ENCODE measurements at places on chromosomes 5 and 9.
A peak's percentile ranks its signal among the peaks of the same experiment; 100 is the strongest.

DNA sequence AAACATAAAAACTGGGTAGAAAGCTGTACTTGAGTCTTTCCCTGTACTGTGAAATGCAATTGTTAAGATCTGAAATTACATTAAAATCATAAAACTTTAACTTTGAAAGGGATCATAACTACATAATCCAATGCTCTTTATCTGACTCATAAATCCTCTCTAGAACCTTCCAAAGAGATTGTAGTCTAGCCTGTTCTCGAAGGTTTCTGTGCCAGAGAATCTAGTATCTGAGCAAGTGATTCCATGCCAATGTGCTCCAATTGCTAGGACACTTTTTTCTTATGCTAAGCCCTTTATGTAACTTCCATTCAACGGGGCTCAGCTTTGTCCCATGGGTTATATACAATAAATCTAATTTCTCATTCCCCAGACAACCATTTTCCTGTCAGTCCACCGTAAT is 21.1 kb downstream of the DDX31 start:
- no peak for DNase-seq

DNA sequence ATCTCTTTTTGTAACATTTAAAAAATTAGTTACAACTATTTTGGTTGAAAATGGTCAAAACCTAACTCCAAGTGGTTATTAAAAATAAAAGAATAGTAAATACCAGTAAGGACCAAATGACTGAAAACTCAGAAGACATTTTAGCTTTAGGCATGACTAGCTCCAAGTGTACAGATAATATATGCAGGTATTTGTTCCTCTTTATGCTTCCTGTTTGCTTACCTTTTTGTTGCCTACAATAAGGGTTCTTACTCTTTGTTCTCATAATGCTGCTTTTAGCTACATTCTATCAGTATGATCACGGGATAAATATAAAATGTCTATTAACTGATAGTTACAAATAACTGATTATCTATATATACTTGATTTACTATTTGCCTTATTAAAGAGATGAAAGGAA is 259.6 kb downstream of the CDH12 start:
- no peak for DNase-seq

GRCh38 chr9:89731262-89732182 is 126.7 kb downstream of the GADD45G start:
- DNase-seq: no peak

DNA sequence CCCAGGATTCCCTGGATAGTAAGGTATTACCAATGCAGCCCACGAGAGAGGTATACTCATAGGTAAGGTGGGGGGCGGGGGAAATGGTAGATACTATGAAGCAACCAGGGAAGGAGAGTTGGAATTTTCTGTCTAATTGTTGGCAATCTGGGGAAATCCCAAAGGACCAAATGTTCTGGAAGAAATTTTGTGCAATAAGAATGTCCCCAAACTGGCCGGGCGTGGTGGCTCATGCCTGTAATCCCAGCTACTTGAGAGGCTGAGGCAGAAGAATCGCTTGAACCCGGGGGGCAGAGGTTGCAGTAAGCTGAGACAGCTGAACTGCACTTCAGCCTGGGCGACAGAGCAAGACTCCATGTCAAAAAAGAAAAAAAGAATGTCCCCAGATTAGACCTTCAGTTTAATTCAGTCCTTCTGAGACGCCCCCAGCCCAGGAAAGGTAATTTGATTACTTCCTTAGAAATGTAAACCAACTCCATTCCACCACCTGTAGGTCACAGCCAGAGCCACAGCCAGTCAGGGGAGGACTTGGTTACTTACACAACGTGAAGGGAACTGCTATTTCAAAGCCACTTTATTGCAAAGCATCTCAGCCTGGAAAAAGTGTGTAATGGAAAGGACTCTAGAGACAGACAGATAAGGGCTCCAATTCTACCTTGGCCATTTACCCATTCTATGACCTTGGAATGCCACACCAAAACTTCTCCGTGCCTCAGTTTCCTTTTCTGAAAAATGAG is 50.0 kb upstream of the KLF4 start:
- DNase-seq: no peak

- DNase-seq: no peak
These were observed 1.1 kb upstream of the FOXB2 start for GRCh38 chr9:77018058-77018968.

GRCh38 chr5:131258733-131259132 is 5.1 kb upstream of the CDC42SE2 start:
- DNase-seq: no peak

DNA sequence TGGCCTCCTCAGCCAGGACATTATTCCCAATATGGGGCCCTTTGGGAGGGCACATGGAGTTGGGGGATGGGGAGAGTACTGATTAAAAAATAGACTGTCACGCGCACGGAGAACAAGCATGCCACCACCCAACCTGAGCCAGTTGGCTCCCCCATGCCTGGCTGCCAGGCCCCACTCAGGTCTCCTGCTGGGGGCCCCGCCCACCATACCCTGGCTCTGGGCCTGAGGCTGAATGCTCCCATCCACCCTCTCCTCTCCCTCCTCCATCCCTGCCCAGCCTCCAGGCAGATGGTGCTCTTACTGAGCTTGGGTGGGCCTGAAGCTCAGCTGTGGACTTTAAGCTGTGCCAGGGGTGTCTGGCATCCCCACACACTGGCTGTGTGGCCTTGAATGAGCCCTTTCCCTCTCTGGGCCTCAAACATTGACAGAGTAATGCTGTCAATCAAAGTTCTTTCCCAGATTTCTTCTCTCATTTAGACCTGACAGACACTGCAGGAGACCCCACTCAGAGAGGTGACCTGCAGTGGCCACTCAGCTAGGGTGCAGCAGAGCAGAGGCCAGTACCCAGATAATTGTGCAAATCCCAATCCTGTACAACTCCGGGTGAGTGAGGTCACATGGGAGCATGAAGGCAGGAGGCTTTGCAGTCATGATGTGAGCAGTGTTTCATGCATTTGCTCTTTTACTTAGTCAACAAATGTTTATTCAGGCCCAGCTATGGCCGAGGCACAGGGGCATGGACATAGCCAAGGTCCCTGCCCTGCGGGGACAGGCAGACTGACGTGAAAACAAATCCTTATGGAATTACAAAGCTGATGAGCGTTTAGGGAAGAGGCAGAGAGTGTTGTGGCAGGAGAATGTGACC is 9.8 kb upstream of the SYNPO start:
- no peak for DNase-seq

DNA sequence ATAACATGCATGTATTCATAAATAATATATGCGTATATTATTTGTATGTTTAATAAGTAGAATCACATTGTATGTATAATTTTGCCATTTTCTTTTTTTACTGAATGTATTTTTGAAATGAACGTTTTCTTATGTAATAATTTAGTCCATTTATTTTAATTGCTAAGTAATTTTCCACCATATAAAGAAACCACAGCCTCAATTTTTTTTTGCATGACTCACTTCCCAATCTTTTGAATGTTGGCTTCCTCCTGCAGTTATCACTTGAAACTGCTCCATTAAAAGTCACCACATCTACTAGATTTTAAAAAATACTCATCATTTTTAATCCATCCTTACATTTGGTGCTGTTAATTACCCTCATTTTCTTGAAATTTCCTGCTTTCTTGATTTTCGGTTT is 363.3 kb upstream of the MEF2C start:
- no peak for DNase-seq

DNA sequence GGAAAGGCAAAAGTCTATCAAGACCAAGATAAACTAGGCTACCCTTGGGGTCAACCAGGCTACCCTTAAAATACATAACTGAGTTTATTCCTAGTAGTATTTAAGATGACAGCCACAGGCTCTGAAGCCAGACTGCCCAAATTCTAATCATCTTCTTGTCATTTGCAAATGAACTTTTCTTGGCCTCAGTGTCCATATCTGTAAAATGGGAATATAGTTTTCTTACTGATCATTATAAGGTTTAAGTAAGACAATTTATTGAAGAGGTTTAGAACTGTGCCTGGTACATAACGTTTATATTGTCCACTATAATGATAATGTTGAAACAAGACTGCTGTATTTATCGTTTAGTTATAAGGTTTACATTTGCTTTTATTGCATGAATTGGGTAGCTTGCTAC is 112.5 kb downstream of the SLC12A2 start:
- no peak for DNase-seq

DNA sequence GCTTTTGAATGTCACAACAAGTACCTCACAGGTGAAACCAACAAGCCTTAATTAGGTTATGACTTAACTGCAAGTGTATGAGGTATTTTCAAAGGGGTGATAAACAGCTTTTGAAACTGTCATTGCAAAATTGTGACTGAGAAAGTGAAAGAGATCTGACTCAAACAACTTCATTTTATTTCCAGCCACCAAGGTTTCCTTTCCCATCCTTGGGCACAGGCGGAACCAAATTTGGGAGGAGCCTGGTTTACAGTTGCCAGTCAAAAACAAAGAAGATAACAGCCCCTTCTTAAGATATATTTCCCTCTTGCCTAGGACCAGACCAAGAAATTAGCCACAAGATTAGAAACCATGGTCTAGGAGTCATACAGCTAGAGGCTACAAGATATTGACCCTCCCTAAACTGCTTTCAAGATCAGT is 417.1 kb downstream of the CSNK1G3 start:
- DNase-seq: no peak

DNA sequence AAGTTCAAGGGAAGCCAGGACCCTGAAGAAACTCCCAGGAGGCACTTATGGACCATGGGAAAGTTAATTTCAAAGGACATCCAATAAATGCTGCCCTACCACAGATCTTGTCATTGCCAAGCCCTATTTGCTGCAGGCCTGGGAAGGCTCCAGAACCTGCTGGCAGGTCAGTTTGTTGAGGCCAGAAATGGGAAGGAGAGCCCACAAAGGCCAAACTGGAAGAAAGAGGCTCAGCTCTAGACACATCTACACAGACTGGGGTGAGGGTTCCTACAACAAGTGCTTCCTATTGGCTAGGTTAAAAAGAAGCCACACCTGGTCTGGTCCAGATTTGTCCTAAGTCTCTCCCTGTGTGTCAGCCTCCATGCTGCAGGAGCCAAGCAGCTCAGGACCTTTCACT is 94.4 kb downstream of the SIL1 start:
- DNase-seq: no peak

DNA sequence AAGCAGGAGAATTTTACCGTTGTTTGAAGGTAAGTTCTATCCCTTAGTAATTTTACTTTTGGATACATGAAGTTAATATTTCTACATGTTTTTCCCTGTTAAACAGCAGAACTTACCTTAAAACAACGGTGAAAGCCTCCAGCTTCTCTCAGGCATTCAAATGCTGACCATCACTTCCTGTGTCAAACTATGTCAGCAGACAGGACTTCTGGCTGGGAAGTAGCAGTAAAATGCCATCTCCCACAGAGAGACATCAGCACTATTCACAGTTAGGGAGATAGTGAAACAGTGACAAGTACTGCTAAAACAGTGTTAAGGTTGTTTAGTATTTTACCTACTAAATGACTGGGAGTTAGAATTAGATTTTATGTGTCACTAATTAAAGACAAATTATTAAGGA is 34.2 kb upstream of the GOLGA1 start:
- DNase-seq: no peak

DNA sequence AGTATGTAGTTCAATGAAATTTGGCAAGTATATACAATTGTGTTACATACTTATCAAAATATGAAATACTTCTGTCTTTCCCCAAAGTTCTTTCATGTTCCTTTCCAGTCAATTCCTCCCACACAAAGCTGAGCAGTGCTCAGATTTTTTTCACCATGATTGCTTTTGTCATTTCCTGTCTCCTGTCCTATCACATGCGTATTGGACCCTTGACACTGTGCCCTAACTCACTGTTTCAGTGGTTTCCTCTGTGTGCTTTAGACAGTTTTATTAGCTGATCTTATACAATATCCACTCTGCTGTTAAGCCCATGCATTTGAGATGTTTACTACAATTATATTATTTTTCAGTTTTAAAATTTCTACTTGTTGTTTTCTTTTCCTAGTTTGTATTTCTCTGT is 463.6 kb upstream of the MEF2C start:
- no peak for DNase-seq

- DNase-seq: no peak
These were observed 21.1 kb downstream of the SRFBP1 start for GRCh38 chr5:121982893-121983285.

- peak; percentile 86 for DNase-seq
These were observed at the start of gene ARSB for GRCh38 chr5:78985116-78985724. Gene ARSB (minus strand): TSS chr5:78985310. CDS start chr5:78985248, 62 bp downstream.

- DNase-seq: no peak
These were observed 67.4 kb downstream of the NSUN2 start for GRCh38 chr5:6565492-6565891.

DNA sequence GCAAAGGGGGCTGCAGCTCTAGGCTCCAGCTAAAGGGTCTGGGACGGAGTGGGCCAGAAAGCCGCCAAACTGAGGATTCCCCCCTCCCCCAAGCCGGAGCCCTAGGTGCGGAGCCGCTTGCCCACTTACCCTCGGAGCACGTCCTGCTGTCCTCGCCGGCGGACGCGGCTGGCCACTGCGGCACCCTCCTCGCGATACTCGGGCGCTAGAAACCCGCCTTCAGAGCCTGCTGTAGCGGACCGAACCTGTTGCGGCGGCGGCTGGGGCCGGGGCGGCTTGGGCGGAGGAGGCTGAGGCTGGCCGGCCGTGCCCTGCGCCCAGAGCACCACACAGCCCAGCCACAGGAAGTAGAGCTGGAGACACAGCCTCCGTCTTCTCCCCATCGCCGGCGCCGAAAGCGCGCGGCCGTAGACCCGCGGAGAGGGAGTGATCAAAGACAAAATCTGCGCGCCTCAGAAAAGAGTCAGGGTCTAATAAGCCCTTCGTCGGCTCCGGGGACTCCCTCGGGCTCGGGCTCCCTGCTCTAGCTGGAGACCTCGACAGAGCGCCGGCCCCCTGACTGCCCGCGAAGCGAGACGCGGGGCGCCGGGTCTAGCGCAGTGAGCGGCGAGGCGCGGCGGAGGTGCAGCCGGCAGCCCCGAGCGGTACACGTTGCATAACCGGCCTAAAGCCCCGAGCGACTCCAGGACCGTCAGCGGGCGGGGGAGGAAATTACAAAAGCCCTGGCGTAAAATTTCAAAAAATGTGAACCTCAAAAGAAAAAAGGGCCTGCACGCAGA is 635 bp downstream of the FBN2 start:
- DNase-seq: no peak

DNA sequence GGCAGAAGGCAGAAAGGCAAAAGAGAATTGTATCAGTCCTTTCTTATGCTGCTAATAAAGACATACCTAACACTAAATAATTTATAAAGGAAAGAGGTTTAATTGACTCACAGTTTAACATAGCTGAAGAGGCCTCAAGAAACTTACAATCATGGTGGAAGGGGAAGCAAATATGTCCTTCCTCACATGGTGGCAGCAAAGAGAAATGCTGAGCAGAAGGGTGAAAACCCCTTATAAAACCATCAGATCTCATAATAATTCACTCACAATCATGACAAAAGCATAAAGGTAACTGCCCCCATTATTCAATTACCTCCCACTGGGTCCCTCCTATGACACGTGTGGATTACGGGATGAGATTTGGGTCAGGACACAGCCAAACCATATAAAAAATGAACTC is 312.5 kb upstream of the PTGER4 start:
- DNase-seq: no peak

All from erythroblast (primary cell).